ENCODE measurements at places on chromosomes 12 and 14. TPM values are rescaled to one million over a fixed set of nuclear protein-coding genes. Genes with fewer than 3 reads are reported as not detected.

TSPAN11 gene
- total RNA-seq: 1.9 TPM

DNA sequence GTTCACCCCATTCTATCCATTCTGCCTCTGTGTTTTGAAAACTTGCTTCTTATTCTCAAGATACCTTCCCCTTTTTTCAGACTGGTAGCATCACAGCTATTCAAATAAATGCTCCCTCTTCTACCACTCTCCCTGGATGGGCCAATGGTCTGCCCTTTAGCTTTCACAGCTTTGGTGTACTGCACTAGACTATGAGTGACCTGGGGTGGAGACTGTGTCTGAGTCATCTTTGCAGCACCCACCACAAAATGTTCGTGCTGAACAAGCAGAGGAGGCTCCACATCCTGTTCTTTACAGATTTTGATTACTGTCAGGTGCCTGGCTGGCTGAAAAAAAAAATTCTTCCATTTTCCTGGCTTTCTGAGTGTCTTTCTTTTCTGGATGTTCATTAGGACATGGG, 1104.1 kb upstream of the TMEM132C start:
- no peak for DNase-seq

GRCh38 chr12:132634411-132634990, 15.9 kb downstream of the P2RX2 start:
- no peak for DNase-seq

- no peak for DNase-seq
These were observed 67.6 kb upstream of the GPATCH2L start for GRCh38 chr14:76083796-76084765.

- DNase-seq: peak; percentile 92
These were observed 6.3 kb downstream of the YBX3 start for GRCh38 chr12:10716704-10717315.

DNA sequence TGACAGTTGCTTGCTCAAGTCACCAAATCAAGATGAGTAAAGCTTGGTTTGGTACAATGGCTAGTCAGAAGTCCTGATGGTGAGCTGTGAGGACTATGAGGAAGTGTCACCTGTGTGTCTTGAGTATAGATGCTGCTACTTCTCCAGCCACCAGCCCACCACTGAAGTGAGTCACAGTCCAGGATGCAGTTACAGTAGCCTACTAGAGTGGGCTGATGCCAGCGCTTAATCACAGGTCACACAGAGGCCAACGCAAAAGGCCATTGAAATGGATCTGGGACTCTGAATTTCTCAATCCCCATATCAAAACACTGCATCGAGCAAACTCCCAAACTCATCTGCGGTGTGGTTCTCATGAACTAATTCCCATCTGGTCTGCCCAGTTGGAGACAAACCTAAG, 223.1 kb downstream of the ANO6 start:
- no peak for DNase-seq

DNA sequence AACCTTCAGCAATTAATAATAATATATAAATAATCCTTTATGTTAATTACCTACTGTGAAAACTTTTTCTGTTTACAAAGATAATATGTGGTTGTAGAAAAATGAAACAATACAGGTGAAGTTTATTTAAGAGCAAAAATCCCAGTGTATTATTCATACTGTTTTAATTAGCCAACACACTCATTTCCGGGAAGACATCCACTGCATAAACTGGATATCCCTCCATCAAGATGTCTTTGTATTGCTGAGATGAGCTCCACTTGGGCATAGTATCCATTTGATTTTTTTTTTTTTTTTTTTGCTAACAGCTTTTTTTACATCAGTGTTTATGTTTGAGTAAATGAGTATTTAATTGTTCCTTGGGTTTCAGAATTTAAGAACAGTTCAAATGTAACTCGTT, 13.7 kb upstream of the DERA start:
- no peak for DNase-seq

DNA sequence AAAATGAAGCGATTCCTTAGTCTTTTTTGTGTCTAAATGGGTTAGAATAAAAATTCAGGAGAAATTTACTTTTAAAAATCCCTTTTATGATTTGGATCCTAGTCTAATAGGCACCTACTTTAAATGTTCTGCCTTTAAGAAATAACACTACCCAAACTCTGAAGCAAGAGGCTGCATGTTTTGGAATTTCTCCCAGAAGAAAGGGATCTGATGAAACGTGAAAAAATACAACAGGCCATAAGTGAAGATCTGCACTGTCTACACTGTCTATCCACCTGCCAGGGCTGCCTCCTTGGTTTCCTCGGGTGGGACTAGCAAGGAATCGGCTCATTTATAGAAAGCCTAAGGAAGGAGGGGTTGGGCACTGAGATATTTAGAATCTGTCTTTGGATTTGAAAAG, 22.1 kb downstream of the ACVR1B start:
- DNase-seq: no peak

GRCh38 chr14:23067847-23068788, 10.8 kb upstream of the CDH24 start:
- DNase-seq: no peak

SLC5A8 gene
- total RNA-seq: not detected

DNA sequence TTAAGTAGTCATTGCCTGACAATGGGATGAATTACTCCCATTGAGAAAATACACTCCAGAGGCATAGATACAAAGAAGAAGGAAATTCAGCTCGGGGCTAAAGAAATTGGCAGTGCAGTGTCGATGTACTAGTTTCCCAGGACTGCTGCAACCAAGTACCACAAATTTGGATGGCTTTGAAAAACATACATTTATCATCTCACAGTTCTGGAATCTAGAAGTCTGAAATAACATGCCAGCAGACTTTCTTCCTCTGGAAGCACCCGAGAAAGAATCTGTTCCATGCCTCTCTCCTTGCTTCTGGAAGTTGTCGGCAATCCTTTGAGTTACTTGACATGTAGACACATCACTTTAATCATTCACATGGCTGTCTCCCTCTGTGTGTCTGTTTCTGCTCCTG, 101.9 kb downstream of the TMTC3 start:
- no peak for DNase-seq
